ENCODE measurements at places on chromosomes 5 and 9.

DNA sequence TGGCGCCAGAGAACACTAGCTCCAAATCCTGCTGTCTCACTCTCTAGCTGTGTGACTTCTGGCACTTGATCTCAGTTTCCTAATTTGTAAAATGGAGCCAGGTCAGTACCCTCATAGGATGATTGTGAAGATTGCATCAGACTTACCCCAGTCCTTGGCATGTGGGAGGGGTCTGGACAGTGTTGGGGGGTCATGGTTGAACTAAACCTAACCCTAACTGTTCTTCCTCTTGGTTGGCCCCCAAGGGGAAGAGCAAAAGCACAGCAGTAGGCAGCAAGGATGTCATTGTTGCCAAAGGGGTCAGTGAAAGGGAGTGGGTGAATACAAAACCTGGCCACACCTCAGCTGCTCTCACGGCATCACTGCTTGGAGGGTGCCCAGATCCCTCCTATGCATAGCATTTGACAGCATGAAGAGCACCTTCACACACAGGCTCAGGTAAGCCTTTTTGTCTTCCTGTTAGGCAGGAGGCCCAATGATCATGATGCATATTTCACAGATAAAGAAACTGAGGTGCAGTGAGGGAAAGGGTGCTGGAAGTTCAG lies 15.7 kb upstream of the CXCL14 start:
- no peak for DNase-seq

GRCh38 chr9:72855321-72855720 lies 97.5 kb downstream of the ALDH1A1 start:
- DNase-seq: no peak

GRCh38 chr5:72921886-72922285 lies 34.0 kb upstream of the FCHO2 start:
- no peak for DNase-seq

DNA sequence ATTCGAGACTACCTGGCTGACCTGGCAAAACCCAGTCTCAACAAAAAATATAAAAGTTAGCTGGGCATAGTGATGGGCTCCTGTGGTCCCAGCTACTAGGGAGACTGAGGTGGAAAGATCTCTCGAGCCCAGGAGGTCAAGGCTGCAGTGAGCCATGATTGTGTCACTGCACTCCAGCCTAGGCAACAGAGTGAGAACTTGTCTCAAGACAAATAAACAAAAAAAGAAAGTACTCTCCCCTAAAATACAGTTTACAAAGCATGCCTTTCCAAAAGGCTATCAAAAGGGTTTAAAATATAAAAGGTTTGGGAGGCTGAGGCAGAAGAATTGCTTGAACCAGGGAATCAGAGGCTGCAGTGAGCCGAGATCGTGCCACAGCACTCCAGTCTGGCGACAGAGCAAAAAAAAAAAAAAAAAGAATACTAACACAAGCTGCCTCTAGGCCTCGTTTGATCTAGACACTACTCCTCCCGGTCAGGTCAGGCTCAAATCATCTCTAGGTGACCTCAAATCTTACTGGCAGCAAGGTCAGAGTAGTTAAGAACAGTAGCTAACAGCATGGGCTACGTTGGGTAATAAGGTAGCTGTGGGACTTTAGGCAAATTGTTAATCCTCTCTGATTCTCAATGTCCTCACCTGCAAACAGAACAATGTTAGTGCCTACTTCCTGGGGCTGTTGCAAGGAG lies 9.3 kb downstream of the NAIF1 start:
- no peak for DNase-seq

DNA sequence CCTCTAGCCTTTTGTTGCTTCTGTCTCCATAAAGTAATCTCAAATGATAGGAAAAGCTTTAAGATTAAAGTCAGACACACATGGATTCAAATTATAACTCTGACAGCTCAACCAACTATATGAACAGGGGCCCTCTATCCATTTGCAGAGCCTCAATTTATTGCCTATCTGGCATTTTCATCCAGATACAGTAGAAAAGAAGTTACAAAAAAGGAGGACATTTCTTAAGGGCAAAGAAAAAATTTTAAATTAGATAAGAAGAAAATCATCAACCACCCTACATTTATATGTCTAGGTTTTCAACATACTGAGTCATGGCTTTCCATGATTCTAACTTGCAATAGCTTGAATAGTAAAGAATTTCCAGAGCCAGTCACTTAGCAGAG lies 567.2 kb downstream of the CAAP1 start:
- no peak for DNase-seq

- no peak for DNase-seq
Observed at GRCh38 chr5:127785098-127785927, 82.1 kb downstream of the CCDC192 start.

DNA sequence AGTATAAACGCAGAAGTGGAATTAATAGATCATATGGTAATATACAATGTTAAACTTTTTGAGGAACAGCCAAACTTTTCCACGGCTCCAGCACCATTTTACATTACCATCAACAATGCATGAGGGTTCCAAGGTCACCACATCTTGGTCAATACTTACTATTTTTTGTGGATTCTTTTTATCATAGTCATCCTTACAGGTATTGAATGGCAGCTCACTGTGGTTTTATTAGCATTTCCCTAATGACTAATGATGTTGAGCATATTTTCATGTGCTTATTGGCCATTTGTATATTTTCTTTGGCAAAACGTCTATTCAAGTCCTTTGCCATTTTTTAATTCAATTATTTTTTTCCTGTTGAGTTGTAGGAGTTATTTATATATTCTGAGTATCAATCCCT lies 14.1 kb upstream of the RAPGEF6 start:
- no peak for DNase-seq

GRCh38 chr9:71796100-71796767 lies 27.9 kb upstream of the CEMIP2 start:
- DNase-seq: no peak

DNA sequence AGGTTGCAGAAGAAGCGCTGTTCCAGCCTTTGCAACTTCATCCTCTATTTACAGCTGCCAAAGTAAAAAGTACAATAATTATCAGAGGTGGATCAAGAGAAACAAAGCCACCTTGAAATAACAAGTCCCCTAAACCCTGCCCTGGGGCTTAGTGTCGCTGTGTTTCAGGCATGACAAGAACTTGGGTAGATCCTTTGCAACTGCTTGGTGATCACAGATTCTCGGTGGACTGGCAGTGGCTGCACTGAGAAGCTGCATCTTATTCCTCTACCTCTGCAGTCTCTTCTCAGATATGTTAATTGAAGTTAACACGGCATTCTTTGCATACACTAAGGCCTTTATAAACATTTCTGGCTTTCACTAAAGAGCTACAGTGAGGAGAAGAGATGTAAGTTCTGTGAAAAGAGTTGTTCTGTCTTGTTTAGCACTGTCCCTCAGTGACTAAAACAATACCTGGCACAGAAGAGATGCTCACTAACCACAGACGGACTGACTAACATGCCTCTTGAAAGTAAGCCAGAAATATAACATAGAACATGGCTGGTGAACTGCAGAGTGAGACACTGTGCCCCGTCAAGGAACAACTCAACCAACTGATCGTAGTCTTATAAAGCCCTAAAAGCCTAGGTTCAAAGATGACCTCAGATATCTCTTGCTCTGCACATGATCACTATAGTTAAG lies 144.2 kb downstream of the MLLT3 start:
- DNase-seq: no peak

Data from stimulated activated CD4-positive, alpha-beta T cell treated with anti-CD3 and anti-CD28 coated beads, Interleukin-4, amount 100 ng/mL, for 4 hours (primary cell).